EH (cell line): ENCODE measurements at places on chromosomes 1 and 21.

- DNase-seq, result peak; percentile 32
Observed at GRCh38 chr1:81414488-81415015, 386.2 kb upstream of the ADGRL2 start.

GRCh38 chr1:11466416-11466815 lies 12.5 kb upstream of the DISP3 start:
- DNase-seq, result no peak

DNA sequence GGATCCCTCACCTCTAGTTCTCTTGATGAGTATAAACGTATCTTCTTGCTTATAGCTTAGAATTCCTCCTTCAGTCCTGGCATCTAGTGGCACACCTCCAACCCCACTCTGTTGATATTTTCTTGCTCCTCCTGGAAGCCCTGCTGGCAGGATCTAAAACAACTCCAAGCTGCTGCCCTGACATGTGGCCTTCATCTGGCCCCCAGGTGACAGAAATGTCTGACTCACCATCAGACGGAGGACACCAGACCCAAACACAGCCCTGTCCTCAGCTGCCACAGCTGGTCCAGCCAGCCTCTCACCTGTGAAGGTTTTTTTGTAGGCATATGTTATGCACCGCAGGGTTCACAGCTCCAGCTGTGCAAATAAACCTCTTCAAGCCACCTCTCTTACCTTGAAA lies 53.4 kb downstream of the KRTAP19-8 start:
- DNase-seq, result no peak

DNA sequence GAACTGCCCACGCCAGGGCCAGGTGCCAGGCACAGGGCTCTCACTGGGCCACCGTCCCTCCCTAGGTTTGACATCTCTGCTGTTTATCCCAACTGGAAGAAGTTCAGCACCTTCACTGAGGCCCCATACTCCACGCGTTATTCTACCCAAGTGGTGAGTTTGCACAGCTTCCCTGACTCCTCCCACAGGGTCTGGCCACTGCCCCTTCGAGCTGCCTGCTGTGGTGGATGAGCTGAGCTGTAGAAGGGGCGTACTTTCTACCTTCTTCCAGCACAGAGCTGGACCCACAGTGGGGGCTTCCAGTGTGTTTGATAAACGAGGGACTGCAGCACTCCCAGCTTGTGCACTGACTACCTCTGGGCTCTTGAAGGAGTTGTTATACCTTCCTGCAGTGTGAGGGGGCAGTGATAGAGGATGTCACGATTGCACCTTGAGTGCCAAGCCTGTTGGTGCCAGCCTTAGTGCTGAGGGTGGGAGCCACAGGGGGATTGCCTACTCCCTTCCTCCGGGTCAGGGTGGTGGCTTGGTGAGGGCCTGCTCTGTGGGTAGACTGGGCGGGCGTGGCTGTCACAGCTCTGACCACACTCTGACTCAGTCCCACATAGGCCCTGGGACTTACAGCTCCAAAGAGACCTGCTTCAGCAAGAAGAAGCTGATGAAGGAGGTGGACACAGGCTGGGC lies 5.9 kb upstream of the TTC22 start:
- peak; percentile 40 for DNase-seq

DNA sequence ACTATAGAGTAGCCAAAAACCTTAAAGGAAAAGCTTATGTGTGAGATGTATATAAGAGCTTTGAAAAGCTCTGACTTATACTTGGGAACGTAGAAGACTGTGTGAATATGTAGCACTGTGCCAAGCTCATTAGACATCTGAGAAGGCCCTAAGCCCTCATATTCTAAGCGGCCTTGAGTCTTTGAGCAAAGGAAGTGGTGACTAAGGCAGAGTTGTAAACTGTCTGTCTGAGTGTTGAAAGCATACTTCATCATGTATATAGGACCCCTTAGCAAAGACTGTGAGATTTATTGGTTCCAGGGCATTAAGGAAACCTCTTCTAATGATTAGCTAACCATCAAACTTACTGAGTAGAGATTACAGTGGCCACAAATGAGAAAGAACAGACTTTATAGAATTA lies 153.3 kb upstream of the LYPLAL1 start:
- peak; percentile 25 for DNase-seq

GRCh38 chr1:33905241-33905640 lies 41.4 kb downstream of the HMGB4 start:
- no peak for DNase-seq

GRCh38 chr1:5504364-5504740 lies 487.9 kb downstream of the NPHP4 start:
- no peak for DNase-seq

DNA sequence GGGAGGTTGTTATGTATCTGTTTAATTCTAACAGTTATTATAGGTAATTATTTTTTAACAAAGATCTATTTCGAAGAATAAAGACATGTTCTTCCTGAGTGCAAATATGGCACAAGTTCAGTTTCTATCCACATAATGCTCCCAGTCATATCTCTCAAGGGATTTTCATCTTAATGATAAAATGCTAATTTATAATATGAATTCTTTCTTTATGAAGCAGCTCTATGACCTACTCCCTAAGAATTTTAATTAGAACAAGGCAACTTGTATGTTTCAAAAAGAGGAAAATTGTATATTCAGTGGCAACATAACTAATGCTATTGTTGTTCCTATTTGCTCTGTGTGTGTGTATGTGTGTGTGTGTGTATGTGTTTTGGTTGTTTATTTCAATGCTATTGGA lies 1222.1 kb upstream of the NCAM2 start:
- DNase-seq, result no peak
